ENCODE measurements at places on chromosomes 12 and 14.

DNA sequence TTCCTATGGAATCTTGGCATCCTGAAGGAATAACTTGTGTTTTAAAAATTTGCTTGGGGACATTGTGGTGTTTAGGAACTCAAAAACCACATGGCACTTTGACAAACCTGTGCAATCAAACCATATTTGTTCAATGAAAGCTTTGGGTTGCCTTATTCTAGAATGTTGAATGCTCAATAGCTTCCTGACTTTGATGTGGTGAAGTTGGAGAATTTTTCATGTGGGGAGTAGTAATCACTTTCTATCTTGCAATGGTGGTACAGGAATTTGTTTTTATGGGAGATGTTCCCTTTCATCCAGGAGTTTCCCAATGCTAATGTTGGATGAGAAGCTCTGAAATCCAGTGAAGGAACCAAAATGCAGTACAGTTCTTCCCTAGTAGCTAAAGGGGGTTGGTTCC, 42.2 kb upstream of the LDHB start:
- DNase-seq: no peak

- DNase-seq: no peak
Measured at GRCh38 chr12:89140602-89141238, 211.6 kb downstream of the DUSP6 start.

- DNase-seq: no peak
Measured at GRCh38 chr14:94101748-94102147, 8.8 kb upstream of the IFI27 start.

- no peak for DNase-seq
Measured at GRCh38 chr14:36900846-36901245, 239.2 kb downstream of the PAX9 start.

DNA sequence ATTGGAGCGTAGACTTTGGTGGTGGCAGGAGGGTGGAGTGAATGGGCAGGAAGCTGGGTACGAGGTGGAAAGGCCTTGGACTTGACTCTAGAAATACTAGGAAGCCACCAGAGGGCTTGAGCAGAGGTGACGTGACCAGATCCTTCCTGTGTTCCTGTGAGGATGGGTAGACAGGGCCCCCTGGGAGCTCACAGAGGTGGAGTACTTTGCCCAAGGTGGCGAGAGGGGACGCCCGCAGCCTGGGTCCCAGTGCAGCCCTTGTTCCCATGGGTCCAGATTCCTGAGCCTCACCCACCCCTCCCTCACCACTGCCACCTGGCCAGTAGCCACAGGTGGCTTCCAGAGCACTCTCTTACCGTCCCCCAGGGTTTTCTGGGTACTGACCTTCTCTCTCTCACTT, 89.8 kb downstream of the KIF26A start:
- no peak for DNase-seq

GRCh38 chr12:93865751-93866150, 188.6 kb downstream of the CRADD start:
- DNase-seq: no peak

- DNase-seq: no peak
Measured at GRCh38 chr12:58381546-58381945, 440.2 kb downstream of the ATP23 start.

GRCh38 chr14:20418501-20418909, 5.2 kb upstream of the TEP1 start:
- no peak for DNase-seq

DNA sequence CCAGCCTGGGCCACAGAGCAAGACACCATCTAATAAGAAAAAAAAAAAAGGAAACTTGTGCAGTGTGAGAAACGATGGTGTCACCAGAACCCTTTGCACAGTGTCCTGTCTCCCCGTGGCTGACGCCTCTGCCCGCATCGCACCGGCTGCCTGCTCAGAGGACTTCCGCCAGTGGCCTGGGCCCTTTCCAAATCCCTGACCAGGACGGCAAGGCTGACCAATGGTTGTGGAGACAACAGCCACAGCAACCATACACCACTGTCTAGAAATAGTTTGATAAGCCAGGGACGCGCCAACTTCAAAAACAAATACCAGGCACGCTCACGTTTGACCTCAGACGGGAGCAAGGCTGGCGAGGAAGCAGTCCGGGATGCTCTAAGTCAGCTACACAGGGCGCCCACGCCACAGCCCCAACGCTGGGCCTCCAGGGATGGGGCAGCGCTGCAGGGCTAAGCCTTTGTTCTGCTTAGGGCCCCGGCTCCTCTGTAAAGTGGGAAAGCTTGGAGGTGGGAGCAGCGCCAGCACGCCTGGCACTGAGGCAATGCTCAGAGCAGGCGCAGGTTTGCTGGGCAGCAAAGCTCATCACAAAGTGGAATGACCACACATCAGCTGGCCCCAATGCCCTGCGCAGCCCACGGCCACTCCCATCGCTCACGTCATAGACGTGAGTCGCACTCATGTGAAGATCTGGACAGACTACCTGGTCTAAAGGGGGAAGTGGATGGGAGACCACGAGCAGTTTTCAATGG, 12.5 kb downstream of the PGAM5 start:
- DNase-seq: no peak

- no peak for DNase-seq
Measured at GRCh38 chr14:23861666-23862065, 91.9 kb upstream of the DHRS4 start.

DNA sequence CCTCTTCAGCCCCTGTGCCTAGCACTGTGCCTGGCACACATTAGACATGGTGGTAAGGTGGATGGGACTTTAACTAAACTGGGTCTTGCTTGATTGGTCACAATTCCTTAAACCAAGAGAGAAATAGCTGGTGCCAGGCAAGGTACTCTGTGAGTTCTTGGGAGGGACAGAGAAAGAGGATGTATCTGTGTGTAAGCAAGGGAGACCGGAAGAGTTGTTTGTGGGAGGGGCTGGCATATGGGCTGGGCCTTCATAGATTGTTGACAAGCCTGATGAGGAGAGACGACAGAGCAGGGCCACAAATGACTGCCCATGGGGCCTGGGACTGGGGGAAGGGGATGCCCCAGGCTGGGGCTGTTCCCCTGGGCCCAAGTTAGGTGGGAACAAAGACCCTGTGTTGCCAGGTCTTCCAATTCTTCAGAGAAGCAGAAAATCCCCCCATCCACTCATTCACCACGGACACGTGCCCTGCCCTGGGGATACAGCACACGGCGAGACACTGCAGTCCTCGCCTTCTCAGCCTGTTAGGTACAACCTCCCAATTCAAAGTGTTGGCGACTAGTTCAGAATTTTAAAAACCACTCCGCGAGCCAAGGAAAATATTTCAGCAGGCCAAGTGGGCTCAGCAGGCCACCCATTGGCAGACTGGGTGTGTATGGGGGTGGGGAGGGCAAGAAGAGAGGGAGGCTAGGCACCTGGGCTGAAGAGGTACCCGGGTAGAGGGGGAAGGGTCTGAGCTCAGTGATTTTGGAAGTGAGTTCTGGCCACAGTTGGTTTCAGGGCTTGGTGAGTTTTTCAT, 11.4 kb upstream of the CYP46A1 start:
- DNase-seq: no peak

- no peak for DNase-seq
Measured at GRCh38 chr12:1509413-1510052, 84.8 kb downstream of the FBXL14 start.

GRCh38 chr14:38202444-38203191, 5.1 kb upstream of the SSTR1 start:
- no peak for DNase-seq

DNA sequence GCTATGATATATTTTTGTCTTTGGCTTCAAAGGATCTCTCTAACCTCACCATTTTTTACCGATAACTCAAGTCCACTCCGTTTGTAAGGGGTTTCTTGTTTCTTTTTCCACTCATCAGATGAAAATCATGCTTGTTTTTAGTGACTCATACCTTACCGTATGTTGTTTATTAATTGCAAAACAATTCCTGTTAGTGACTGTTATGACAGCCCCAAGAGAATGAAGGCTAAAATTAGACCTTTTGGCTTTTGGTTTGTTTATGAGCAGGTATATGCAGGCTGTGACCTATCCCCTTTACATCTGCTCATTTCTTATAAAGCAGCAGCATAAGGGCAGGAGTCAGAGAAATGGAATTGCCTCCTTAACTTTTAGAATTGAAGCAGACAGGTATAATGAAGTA, 319.8 kb downstream of the CEP128 start:
- no peak for DNase-seq

DNA sequence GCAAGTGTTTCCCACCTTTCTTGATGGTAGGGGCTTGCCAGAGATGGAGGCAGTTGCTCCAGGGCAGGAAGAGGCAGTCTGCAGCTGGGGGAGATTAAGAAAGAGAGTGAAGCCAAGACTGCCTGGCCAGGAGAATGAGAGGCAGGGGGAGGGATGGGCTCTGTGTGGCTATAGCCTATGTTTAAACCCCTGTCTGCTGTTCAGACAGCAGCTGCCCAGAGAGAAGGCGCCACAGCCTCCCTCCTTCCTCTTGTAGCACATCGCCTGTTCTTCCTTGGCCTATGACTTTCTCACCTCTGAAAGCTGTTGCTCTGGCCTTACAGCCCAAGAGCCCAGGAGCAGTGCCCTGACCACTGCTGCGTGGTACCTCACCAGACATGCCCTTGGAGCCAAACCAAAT, 61.7 kb downstream of the EMP1 start:
- DNase-seq: peak; percentile 65

DNA sequence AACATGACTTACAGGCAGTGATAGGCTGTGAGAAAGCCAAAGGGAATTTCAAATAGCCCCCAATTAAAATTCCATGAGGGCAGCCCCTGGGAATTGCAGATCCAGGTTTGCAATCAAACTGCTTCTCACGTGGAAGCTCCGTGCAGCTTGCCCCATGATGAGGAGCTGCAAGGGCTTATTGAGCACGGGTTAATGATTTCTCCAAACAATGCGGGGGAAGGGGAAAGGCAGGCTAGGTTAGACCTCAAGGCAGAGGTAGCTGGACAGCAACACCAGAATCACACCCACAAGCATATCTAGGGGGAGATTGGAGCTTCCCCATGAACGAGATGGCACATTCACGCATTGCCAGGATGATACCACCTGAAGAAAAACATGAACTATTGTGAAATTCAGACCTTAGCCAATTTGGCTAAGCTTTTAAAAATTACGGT, 5.0 kb upstream of the DUSP6 start:
- peak; percentile 54 for DNase-seq

GRCh38 chr12:57874166-57875108, 27.9 kb upstream of the CTDSP2 start:
- no peak for DNase-seq

- DNase-seq: peak; percentile 81
Measured at GRCh38 chr12:69284131-69284530, 44.8 kb downstream of the CPSF6 start.

- no peak for DNase-seq
Measured at GRCh38 chr14:101103321-101103901, 199.9 kb upstream of the RTL1 start.

DNA sequence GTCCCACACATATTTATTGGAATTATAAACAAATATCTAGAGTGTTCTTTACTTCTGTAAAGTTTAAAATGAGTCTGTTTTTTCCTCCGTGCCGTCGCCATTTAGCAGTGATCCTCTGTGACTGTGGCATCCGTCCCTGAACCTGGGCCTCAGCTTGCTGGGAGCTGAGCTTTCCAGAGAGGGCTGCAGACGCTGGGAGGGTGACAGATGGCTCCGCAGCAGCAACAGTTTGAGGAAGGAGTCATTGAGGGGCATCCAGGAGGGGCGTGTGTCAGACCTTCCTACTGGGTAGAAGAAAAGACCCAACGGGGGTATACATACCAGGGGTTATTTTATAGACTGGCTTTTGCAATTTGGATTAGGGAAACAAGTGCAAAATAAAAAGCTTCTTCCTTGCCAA, 47.9 kb downstream of the NEUROD4 start:
- DNase-seq: peak; percentile 15

DNA sequence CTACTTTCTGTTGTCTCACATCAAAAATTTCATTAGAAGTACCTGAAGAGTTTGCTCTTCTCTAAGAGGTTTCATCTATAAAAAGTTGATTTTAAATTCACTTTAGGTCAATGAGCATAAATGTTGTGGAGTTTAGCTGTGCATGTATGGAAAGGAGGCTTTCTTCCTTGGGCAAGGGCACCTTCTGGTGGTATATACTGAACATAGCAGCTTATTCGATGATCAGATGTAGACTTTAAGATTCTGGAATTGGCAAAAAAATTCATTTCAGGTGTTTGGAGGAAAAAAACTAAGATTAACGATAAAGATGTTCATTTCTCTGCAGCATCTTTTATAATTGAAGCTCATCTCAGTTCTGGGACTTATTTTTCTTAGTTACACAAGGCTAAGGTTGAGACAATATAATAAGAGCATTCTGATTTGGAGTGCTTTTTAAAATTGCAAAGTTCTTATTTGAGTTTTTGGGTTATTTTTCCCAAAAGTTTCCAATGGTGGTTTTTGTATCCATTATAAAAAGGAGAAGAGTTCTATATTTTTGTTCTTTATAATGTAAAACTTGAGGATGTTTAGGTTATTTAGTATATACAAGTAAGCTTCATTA, 46.8 kb downstream of the TMEM117 start:
- peak; percentile 62 for DNase-seq

GRCh38 chr14:89226801-89227495, 190.1 kb downstream of the FOXN3 start:
- no peak for DNase-seq
